ENCODE measurements at places on chromosomes 6 and 20. TPM values are rescaled to one million over a fixed set of nuclear protein-coding genes. Genes with fewer than 3 reads are reported as not detected.

- no peaks in the 10 kb centered on the region for H3K4me1 ChIP-seq
- H3K27me3 ChIP-seq, result no peaks in the 10 kb centered on the region
- H3K36me3 ChIP-seq, result no peaks in the 10 kb centered on the region
- H3K4me3 ChIP-seq, result no peak overlapping the region
- no peak overlapping the region for H3K27ac ChIP-seq
These were observed 111.6 kb downstream of the TBC1D32 start for GRCh38 chr6:121222656-121223055.

- H3K36me3 ChIP-seq, result no peaks in the 10 kb centered on the region
- no peak overlapping the region for H3K27ac ChIP-seq
- DNase-seq, result peak; percentile 26
- H3K4me1 ChIP-seq, result peaks cover 43% of the 10 kb centered on the region
These were observed 7.3 kb upstream of the ITPR3 start for GRCh38 chr6:33613795-33614168.

The PSORS1C1 gene
- 0.19 TPM for polyA plus RNA-seq

- no peak overlapping the region for H3K27ac ChIP-seq
- H3K36me3 ChIP-seq, result no peaks in the 10 kb centered on the region
- DNase-seq, result no peak
- H3K4me1 ChIP-seq, result peaks cover 3% of the 10 kb centered on the region
- no peaks in the 10 kb centered on the region for H3K27me3 ChIP-seq
These were observed 332.4 kb downstream of the HACE1 start for GRCh38 chr6:104527311-104527710.

The GTSF1L gene
- not detected for polyA plus RNA-seq

The CALHM4 gene
- not detected for polyA plus RNA-seq

DNA sequence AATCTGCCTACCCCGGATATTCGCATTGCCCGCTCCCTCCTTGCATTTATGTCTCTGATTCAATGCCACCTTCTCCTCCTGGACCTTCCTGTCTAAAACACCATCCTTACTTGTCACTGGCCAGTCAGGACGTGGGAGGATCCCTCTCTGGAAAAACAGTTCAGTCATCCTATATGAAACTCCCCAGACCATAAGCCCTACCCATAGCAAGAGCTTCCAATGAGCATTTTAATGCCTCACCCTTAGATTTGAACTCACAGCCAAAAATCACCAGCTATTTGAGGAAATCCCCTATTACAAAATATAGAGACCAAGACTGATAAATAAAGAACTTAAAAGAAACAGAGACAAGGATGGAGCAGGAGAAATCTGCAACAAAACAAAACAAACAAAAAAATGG, 86.4 kb downstream of the SHLD1 start:
- no peaks in the 10 kb centered on the region for H3K36me3 ChIP-seq
- H3K27ac ChIP-seq, result no peak overlapping the region
- no peak overlapping the region for H3K4me3 ChIP-seq

DNA sequence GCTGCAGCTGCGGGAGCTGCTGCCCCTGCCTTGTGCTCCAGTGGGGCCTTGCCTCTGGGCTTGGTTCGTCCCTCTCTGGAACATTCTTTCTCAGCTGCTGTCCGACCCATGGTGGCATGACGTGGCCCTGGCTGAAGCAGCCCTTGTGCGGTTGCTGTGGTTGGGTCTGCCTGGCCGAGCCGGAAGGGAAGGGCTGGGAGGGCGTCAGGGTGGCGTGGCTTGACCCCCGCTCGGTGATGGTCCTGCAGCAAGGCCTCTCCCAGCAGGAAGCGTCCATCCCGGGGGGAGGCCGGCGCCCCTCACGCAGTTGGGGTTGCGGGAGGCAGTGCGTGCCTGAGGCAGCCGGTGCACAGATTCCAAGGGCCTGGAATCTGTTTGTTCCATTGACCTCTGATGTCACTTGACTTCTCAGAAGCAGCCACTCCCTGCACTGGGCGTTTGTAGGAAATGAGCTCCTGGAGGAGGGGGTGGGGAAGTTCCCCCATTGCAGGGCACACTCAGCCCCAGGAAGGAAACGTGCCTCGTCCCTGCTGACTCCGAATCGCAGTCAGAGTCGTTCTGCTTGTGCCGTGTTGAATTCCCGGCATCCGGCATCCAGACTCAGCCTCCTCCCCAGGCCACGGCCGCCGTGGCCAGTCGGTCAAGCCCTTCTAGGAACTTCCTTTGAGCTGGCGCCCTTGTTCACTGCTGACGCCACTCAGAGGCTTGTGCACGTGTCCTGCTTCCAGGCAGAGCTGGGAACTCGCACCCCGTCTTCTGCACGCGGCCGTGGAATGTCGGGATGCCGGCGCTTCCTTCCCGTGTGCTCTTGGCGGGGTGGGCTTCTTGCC, 9.7 kb upstream of the TNFRSF6B start:
- H3K4me3 ChIP-seq, result no peak overlapping the region
- DNase-seq, result peak; percentile 89
- H3K27me3 ChIP-seq, result no peaks in the 10 kb centered on the region
- H3K36me3 ChIP-seq, result peaks cover 46% of the 10 kb centered on the region
- H3K27ac ChIP-seq, result peak overlapping the region; percentile 95

The OVOL2 gene
- polyA plus RNA-seq, result 23.3 TPM

The PCK1 gene
- 439 TPM for polyA plus RNA-seq

GRCh38 chr6:169328112-169328801, 74.6 kb upstream of the THBS2 start:
- no peaks in the 10 kb centered on the region for H3K4me1 ChIP-seq
- no peak overlapping the region for H3K4me3 ChIP-seq
- no peak for DNase-seq
- no peaks in the 10 kb centered on the region for H3K27me3 ChIP-seq

The C6orf141 gene
- polyA plus RNA-seq, result 19.5 TPM

The FOXF2 gene
- polyA plus RNA-seq, result 23.3 TPM

GRCh38 chr6:42451333-42452170, at the start of gene TRERF1:
TRERF1 (minus strand) TSS chr6:42451926; CDS start chr6:42269590, 182,336 bp downstream.
- no peaks in the 10 kb centered on the region for H3K36me3 ChIP-seq
- no peaks in the 10 kb centered on the region for H3K4me1 ChIP-seq
- peak; percentile 77 for DNase-seq
- peak within 1 kb of the TSS; percentile 74 for H3K4me3 ChIP-seq
- H3K27me3 ChIP-seq, result no peaks in the 10 kb centered on the region

GRCh38 chr6:15832841-15833240, 170.0 kb upstream of the DTNBP1 start:
- H3K4me1 ChIP-seq, result no peaks in the 10 kb centered on the region
- no peaks in the 10 kb centered on the region for H3K27me3 ChIP-seq
- H3K36me3 ChIP-seq, result no peaks in the 10 kb centered on the region
- DNase-seq, result no peak
- H3K27ac ChIP-seq, result no peak overlapping the region
- H3K4me3 ChIP-seq, result no peak overlapping the region

GRCh38 chr6:47680051-47680450, 18.3 kb upstream of the ADGRF4 start:
- no peaks in the 10 kb centered on the region for H3K27me3 ChIP-seq
- no peak overlapping the region for H3K27ac ChIP-seq
- H3K4me3 ChIP-seq, result no peak overlapping the region
- no peaks in the 10 kb centered on the region for H3K36me3 ChIP-seq

The FAM217A gene
- 0.04 TPM for polyA plus RNA-seq

DNA sequence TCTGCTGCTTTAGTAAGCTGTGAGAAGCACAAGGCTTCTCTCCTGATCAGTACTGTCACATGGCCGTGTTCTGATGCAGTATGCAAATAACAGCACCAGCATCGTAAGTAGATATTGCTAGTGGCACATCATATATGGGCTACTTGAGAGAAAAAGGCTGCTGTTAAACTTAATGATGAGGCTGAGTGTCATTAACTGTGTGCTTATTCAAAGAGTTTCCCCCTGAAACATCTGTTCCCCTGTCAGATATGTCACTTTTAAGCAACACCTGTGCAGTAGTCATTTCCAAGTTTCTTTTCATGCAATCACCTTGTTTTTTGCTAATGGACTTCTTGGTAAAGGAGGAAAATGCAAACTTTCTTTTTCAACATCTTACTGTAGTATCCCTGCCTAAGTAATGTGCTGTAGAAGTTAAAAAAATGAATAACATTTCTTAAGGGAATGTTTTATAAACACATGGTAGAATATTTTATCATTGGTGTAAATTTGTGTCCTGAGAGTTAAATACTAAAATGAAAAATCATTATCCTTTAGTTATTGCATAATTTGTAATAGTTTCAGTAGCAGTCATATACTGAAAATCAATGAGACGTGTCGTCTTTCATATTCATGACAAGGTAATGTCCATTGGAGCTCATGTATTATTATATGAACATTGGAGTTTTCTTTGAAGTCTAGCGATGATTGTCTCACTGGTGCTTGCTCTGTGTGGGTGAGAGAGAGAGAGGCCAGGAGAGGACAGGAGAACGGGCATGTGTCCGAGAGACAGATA, 366.3 kb downstream of the CDKAL1 start:
- no peaks in the 10 kb centered on the region for H3K27me3 ChIP-seq
- H3K27ac ChIP-seq, result no peak overlapping the region
- no peaks in the 10 kb centered on the region for H3K36me3 ChIP-seq
- no peaks in the 10 kb centered on the region for H3K4me1 ChIP-seq
- no peak for DNase-seq

GRCh38 chr6:113370508-113371502, 486.3 kb upstream of the MARCKS start:
- no peak overlapping the region for H3K4me3 ChIP-seq
- no peaks in the 10 kb centered on the region for H3K36me3 ChIP-seq
- no peaks in the 10 kb centered on the region for H3K4me1 ChIP-seq
- no peak for DNase-seq
- no peak overlapping the region for H3K27ac ChIP-seq

- H3K27me3 ChIP-seq, result no peaks in the 10 kb centered on the region
- no peak for DNase-seq
- peaks cover 7% of the 10 kb centered on the region for H3K4me1 ChIP-seq
- H3K36me3 ChIP-seq, result no peaks in the 10 kb centered on the region
These were observed 134.4 kb upstream of the TMEM170B start for GRCh38 chr6:11403035-11403601.

DNA sequence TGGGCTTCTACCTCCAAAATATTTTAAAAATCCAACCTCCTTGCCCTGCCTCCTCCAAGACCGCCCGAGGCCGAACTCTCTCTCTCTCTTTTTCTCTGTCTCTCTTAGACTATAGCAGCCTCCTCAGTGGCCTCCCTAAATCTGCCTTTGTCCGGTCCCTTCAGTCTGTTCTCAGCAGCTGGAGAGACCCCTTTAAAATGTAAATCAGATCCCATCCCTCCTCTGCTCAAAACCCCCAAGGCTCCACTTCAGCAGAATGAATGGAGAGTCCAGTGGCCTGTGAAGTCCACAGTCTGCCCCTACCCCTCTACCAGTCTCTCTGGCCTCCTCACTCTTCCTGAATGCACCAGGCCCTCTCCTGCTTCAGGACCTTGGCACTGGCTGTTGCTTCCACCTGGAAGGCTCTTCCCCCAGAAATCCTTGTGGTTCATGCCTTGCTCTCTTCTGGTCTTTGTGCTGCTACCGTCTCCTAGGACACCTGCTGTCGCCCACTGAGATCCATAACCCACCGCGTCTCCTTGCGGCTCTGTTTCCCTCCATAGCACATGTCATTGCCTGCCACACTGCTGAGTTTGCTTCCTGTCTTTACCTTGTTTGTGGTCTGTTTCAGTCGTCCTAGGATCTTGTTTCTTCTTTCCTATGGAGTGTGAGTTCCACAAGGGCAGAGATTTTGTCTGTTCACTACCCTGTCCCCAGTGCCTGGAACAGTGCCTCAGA, 6.0 kb downstream of the MLN start:
- DNase-seq, result no peak
- no peaks in the 10 kb centered on the region for H3K36me3 ChIP-seq
- peaks cover 3% of the 10 kb centered on the region for H3K27me3 ChIP-seq
- peaks cover 6% of the 10 kb centered on the region for H3K4me1 ChIP-seq
- no peak overlapping the region for H3K4me3 ChIP-seq

GRCh38 chr20:49132995-49133478, 55.1 kb downstream of the STAU1 start:
- H3K27me3 ChIP-seq, result no peaks in the 10 kb centered on the region
- H3K4me1 ChIP-seq, result no peaks in the 10 kb centered on the region
- DNase-seq, result peak; percentile 76
- peaks cover 5% of the 10 kb centered on the region for H3K36me3 ChIP-seq
- H3K4me3 ChIP-seq, result no peak overlapping the region

GRCh38 chr20:11255860-11256259, 582.1 kb upstream of the JAG1 start:
- no peak overlapping the region for H3K27ac ChIP-seq
- no peaks in the 10 kb centered on the region for H3K4me1 ChIP-seq
- no peak overlapping the region for H3K4me3 ChIP-seq
- H3K27me3 ChIP-seq, result no peaks in the 10 kb centered on the region
- DNase-seq, result no peak
- H3K36me3 ChIP-seq, result no peaks in the 10 kb centered on the region

The ID4 gene
- 10.1 TPM for polyA plus RNA-seq

GRCh38 chr20:5065879-5066383, 53.8 kb downstream of the PCNA start:
- H3K27ac ChIP-seq, result no peak overlapping the region
- peak; percentile 18 for DNase-seq
- no peaks in the 10 kb centered on the region for H3K27me3 ChIP-seq
- no peak overlapping the region for H3K4me3 ChIP-seq
- H3K36me3 ChIP-seq, result no peaks in the 10 kb centered on the region

GRCh38 chr20:6828794-6829423, 61.4 kb downstream of the BMP2 start:
- DNase-seq, result peak; percentile 83
- no peak overlapping the region for H3K4me3 ChIP-seq
- no peaks in the 10 kb centered on the region for H3K27me3 ChIP-seq
- no peaks in the 10 kb centered on the region for H3K36me3 ChIP-seq
- no peaks in the 10 kb centered on the region for H3K4me1 ChIP-seq
- no peak overlapping the region for H3K27ac ChIP-seq

- H3K4me1 ChIP-seq, result no peaks in the 10 kb centered on the region
- peaks cover 7% of the 10 kb centered on the region for H3K27me3 ChIP-seq
- no peak overlapping the region for H3K4me3 ChIP-seq
- H3K36me3 ChIP-seq, result no peaks in the 10 kb centered on the region
- no peak overlapping the region for H3K27ac ChIP-seq
These were observed 13.7 kb downstream of the PNPLA1 start for GRCh38 chr6:36283608-36284007.

GRCh38 chr6:22149501-22150367, 147.1 kb downstream of the PRL start:
- no peak overlapping the region for H3K4me3 ChIP-seq
- H3K27ac ChIP-seq, result no peak overlapping the region
- DNase-seq, result peak; percentile 14
- no peaks in the 10 kb centered on the region for H3K27me3 ChIP-seq
